ENCODE measurements at places on chromosomes 3 and 15.

DNA sequence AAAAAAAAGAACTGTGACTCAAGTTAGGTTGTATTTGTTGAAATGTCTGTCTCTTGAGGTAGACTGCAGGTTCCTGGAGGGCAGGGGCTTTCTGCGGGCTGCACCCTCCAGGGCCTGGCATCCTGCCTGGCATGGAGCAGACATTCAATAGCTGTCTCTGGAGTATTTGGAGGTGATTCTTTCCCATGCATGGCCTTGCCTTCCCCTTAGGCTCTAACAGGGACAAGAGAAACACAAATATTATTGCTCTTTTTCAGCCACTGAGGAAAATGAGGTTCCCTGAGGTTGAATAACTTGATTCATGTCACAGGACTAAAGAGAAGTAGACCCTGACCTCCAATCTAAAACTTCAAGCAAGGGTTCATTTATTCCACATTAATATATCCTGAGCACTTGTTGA is 18.6 kb upstream of the FLNB start:
- DNase-seq, result no peak

DNA sequence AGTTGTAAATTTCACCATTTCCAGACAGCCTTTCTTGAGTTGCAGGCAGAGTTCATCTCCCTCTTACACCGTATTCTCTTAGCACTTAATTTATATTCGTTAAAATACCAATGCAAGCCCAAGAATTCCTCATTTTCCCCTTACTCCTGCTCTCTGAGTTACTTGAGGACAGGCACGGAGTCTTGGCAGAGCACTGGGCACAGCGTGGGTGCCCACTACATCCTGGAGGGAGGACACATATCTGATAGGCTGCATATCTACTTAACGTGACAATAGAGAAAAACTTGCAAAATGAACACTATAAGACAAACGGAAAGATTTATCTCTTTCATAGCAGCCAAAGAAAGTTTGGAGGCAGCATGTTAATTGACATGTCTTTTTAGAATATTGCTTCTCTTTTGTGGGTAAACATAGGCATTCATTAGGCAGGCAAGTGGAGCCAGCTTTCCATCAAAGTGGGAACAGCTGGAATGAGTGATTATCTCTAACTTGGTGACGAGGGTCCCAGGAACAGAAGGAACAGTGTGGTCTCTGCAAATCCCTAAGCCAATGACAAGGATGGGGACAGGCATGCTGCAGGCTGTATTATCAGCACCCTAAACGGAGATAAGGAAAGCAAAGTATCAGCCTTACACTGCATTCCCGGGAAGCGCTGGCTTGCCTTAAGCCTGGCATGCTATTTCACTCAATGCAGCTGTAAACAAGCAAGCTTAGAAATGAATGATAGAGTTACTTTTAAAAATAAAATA is 116.5 kb downstream of the RTP4 start:
- no peak for DNase-seq

GRCh38 chr3:34237946-34238345 is 439.5 kb downstream of the PDCD6IP start:
- DNase-seq, result no peak

- no peak for DNase-seq
Observed at GRCh38 chr15:42359985-42360384, 684 bp downstream of the CAPN3 start.

DNA sequence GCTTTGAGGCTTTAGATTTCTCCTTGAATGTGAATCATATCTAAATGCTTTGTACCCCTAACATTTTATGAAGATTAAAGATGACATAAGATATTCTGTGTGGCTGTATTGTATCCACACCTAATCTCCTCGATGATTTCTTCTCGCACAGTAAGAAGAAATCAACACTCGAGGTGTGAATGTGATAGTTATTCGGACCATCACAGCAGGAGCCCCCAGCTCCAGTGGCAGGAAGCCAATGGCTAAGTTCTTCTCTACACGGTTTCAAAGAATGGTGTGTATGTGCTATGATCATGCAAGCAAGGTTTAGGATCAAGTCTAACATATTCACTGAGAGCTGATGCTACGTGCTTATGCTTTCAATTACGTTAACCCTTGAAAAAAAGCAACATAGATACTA is 271.0 kb downstream of the SUCLG2 start:
- DNase-seq, result no peak

DNA sequence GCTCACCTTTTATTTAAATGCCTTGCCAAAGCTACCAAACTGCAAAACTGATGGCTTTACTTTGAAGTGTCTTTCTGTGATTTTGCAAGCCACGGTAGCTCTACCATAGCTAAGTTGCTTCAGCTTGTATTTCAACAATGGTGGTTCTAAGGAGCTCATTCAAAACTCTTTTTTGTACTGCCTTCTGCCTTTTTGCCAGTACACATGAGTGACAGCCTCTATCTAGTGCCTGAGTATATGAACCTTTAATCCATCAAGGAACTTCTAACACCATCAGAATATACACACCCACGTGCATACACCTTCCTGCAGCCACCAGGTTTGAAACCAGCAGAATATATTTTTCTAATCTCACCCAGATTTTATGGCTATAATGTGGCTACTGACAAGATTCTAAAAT is 10.4 kb upstream of the NR2F2 start:
- no peak for DNase-seq

DNA sequence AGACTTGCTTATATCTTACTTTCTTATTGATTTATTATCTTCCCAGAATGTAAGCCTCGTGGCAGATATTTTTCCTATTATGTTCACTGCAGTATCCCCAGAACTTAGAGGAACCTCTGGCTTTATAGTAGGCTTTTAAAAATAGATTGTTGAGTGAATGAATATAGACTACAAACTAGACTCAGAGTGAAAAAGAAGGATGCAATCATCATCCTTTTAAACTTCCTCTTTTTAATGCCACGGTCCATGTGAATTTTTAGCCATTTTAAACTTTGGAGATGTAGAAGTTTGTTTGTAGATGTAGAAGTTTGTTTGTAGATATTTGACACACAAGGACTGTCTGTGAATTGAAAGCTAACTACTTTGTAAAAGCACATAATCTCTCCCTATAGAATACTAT is 7.2 kb upstream of the P2RY12 start:
- no peak for DNase-seq

DNA sequence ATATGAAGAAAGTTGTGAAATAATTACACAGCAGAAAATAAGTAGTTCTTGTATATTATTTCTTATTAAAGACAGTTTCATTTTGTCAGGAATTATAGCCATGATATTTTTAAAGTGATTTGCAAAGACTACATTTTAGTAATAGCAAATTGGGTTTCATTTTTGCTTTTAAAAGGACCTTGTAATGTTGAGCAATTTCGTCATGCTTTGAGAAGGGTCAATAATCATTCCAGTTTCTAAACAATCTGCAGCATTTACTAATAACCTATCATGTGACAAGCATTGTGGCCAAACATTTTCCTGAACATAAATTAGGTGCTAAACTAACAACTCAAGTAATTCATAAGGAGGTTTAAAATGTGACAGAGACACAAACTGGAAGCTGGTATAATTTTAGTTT is 214.4 kb upstream of the CBLB start:
- DNase-seq, result no peak

DNA sequence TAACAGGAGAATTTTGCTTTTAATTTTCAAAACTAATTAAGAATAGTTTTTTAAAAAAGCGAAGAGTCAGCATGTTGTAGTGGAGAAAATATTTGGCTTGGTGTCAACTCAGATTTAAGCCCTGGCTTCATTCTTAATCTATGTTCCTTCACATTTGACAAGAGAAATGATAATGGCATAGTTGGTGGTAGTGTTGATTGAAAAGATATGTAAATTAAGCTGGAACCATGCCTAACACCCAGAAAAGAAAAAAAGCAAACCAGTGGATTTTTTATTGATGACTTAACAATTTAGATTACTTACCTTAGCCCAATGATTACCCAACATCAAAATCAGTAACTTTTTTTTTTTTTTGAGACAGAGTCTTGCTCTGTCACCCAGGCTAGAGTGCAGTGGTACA is 27.4 kb downstream of the TCAIM start:
- no peak for DNase-seq

DNA sequence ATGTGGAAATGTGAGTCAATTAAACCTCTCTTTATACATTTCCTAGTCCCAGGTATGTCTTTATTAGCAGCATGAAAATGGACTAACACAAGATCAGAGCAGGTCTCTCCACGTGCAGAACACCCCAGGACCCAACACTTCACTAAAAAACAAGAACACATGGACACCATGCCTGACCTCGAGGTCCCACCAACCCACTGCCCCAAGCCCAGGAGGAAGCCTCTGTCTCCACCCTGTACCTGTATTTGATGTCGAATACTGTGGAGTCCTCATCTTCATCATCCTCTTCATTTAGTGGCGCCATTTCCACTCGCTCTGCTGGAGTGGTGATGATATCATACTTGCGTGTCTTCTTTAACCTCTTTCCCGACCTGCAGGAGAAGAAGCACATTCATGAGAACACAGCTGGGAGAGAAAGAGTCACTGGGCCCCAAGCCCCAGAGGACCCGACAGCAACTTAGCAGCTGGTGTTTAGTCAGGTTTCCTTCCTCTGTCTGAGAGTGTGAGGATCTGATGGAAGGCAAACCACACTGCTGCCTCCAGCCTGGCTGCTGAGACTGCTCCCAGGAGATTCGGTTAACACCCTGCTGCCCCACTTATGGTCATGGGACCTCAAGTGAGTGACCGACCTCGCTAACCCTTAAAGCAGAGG is 25.5 kb downstream of the FAM174B start:
- DNase-seq, result no peak

DNA sequence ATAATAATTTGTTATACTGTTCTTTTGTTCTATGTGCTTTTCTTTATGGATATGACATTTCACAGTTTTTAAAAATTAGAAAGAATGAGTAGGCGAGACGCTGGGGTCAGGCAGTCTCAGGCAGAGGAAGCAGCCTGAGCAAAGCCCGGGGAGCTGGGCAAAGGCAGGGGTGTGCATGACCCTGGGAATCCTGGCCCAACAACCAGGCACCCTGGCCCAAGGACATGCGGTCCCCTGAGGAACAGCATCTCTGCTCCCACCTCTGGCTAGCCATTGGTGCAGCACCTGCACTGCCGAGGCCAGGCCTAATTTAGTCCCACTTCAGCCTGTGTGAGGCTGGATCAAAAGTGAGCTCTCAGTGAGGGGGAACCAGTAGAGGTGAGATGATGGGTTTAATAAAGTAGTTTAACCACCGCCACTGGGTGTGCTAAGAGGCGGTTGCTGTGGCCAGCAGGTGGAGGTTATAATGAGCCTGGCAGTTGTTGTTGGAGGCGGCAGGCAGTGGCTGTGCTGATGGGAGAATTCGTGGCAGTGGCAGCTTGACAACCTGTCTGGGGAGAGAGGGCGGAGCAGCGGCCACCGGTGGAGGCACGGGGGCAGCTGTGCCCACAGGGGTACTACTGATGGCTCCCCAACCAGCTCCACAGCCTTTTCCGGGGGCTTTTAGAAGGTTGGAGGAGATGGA is 41.5 kb downstream of the PRKCD start:
- no peak for DNase-seq

GRCh38 chr3:61343543-61343942 is 92.3 kb upstream of the FHIT start:
- DNase-seq, result no peak

GRCh38 chr15:31225356-31225955 is 101.2 kb upstream of the KLF13 start:
- no peak for DNase-seq

GRCh38 chr3:140406655-140407054 is 271.2 kb upstream of the TRIM42 start:
- no peak for DNase-seq

DNA sequence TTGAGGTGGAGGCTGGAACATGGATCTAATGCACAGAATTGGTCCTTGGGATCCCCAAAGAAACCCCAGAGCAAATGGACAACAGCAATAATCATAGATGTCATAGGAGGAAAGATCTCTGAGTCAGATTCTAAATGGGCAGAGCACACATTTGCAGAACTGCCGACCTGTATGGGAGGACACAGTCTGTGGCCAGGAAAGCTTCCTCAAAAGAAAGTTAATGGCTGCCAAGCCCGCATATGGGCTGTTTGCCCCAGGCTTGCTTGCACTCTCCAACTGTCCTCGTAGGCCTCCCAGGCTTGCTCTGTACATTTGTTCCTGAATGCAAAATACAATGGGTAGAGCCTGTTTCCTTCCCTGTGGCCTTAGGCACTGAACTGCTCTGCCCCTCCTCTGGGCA is 102.0 kb upstream of the PLXNA1 start:
- no peak for DNase-seq

DNA sequence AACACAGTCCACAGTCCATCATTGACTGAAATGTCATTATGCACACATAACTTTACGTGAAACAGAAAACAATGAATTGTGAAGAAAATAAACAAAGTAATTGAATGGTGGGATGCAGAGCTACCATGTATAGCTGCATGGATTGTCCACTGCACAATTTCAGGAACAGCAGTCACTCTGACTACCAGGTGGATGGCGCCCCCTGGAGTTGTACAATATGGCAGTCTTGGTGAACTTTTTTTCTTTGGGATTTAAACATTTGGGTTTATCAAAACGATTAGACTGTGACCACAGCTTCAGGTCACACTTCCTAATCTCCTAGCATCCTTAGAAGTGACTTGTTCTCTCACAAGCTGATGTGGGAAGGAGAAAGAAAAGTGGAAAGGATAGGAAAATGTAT is 48.9 kb upstream of the TCF12 start:
- DNase-seq, result no peak

GRCh38 chr15:94877833-94878232 is 646.5 kb downstream of the MCTP2 start:
- DNase-seq, result no peak

DNA sequence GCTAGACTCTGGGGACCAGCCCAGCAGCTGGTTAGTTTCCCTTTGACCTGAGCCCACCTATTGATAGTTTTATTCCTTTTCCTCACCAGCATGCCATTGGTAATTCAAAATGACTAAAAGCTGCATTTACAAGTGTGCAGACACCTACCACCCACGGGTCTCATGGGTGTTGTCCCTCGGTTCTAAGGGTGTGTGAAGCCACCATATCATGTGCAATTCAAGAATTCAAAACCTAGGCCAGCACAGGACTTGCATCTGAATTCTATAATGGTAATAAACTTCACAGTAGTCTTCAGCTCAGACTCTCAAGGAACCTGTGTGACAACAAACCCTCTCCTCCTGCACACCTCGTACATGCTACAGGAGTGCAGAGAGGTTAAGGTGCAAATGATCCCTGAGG is 55.3 kb downstream of the NTRK3 start:
- DNase-seq, result no peak

DNA sequence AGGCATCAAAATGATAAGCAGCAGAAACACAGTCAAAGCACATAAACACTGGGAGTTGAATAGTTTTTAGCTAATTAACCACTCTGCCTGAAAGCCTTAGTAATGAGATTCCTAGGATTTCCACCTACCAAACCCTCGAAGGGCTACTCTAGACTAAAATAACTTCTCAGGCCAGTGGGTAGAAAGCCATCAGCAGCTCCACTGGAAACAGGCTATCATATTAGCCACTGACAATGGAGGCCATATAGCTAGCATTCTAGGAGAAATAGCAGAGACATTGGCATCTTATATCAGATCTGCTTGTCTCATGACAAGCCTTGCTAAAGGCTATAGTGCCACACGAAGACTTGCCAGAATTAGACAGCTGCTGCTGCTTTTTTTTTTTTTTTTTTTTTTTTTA is 4.5 kb upstream of the CAPN3 start:
- no peak for DNase-seq
